ENCODE measurements at places on chromosomes 3 and 15. TPM values are rescaled to one million over a fixed set of nuclear protein-coding genes. Genes with fewer than 3 reads are reported as not detected.

The TMEM207 gene
- not detected for polyA plus RNA-seq

DNA sequence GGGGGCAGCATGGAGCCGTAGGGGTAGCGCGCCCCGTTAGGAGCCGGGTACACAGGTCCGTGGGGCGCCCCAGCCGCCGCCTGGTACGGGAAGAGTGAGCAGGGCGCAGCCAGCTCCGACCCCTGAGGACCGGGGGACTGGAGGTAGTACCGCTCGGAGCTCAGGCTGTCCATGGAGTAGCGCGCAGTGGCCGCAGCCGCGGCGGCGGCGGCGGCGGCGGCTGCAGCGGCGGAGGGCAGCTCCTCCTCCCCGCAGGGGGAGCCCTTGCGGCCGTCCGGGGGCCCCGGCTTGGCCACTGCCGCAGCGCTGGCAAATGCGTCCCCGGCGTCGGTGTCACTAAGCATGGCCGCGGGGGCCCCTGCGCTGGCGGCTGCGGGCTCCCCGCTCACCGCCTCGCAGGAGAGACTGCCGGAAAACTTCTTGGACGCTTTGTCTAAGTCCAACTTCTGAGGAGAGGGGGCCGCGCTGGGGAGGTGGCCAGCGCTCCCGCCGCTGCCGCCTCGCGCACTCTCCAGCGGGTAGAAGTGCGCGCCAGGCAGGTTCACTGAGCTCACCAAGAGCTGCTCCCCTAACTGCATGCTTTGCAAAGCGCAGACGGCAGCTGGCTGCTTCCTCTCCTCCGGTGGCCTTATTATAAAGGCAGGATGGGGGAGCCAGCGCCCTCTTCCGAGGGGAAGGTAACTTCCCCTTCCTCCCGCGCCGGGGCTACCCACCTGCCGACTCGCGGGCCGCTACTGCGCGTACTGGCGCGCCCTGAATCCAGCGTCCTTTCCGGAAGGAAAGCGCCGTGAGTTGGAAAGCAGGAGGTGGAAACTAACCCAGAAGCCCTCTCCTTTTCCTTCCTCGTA is at the start of gene EOMES:
Gene EOMES, minus strand, starts transcription at position 607 of the 848 bp plus-strand sequence. Its CDS starts 29 bp downstream, at position 578.
- no peak for DNase-seq

The TIMP4 gene
- polyA plus RNA-seq, result 1.8 TPM

- DNase-seq, result no peak
Measured at GRCh38 chr3:160780245-160780644, 24.2 kb downstream of the PPM1L start.

DNA sequence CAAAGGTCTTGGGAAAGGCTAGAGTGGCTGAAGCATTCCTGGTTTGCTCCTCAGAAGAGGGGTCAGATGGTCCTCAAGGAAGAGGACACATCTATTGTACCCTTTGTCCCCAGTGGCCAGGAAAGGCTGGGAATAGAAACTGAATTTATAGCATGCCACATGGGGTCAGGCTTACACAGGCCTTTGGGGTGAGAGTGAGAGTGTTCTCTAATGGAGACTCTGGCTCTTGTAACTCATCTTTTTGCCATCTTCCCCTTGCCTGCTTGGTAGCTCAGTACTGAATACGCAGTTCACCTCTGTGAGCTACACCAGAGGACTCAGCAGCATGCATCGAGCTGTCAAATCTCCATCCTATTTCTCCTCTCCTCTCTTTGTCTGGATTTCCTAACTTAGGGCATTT is 87.5 kb downstream of the ATP2B2 start:
- DNase-seq, result no peak

- no peak for DNase-seq
Measured at GRCh38 chr3:137165117-137165806, 207.5 kb downstream of the IL20RB start.

GRCh38 chr3:98012979-98013378 is 22.1 kb downstream of the GABRR3 start:
- DNase-seq, result no peak

The FBXO40 gene
- polyA plus RNA-seq, result not detected

DNA sequence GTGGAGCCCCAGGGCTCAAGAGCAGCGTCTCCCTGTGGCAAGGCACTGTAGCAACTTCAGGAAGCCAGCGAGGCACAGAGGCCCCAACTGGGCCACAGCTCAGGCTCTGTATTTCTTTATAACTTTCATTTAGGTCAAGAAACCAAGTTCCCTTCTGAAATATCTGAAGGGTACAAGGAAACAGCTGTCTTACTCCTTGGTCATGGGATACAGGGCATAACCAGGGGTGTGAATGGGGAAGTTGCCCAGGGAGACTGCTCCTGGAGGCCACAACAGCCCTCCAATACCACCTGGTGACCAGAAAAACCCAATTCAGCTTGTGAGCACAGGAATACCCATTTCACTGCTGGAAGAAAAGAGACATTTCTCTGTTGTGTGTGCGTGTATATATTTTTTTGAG is 13.3 kb upstream of the SPTBN5 start:
- DNase-seq, result no peak

The CPN2 gene
- polyA plus RNA-seq, result not detected

The MYNN gene
- polyA plus RNA-seq, result 10.1 TPM

GRCh38 chr15:38721568-38721945 is 156.9 kb upstream of the RASGRP1 start:
- no peak for DNase-seq

DNA sequence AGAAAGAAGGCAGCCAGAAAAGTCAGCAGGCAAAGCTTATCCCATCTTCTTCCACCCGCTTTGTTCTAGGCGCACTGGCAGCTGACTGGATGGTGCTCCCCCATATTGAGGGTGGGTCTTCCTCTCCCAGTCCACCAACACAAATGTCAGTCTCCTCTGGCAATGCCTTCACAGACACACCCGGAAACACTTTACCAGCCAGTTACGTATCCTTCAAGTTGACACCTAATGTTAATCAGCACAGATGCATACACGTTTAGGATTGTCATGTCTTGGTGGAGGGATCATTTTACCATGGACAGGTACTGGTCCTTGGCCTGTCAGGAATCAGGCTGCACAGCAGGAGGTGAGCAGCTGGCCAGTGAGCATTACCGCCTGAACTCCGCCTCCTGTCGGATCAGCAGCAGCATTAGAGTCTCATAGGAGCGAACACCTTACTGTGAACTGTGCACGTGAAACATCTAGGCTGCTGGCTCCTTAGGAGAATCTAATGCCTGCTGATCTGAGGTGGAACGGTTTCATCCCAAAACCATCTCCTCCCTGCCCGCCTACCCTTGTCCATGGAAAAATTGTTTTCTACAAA is 59.1 kb upstream of the PYDC2 start:
- no peak for DNase-seq

- DNase-seq, result peak; percentile 34
Measured at GRCh38 chr15:31396881-31397560, 70.4 kb downstream of the KLF13 start.

DNA sequence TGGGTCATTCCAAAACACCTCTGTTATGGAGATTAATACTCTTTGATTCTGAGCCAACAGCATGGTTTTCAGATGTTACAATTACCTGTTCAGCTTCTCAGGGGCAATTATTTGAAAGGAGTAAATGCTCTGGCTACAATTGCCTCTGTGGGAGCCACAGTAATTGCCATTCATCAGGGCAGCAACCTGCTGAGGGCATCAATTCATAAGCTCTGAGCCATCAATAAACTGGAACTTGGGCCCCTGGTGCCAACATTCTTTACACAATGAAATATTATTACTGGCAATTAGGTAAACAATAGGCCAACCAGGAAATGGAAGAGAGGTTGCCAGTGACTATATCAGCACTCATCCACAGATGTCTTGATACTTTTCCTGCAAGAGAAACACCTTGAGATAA is 660.8 kb downstream of the MECOM start:
- no peak for DNase-seq

DNA sequence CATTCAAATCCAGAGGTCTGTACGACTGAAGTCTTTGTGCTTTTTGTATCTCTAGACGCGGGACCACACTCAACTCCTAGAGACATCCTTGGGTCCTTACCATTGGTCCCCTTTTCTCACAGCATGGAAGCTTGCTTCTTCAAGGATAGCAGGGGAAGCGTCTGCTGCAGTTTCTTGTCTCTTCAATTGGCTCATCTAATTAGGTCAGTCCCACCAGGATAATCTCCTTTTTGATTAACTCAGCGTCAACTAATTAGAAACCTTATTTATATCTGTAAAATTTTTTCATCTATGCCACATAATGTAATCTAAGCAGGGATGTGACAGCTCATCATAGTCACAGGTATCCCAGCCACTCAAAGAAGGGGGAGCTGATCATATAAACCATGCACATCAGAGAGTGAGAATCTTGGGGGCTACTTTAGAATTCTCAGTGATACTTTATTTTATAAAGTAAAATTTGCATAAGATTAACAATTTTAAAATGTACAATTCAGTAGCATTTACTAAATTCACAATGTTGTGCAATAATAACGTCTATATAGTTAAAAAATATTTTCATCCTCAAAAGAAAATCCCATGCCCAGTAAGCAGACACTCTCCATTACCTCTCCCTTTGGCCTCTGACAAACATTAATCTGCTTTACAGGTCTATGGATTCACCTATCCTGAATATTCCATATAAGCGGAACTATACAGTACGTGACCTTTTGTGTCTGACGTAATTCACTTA is 47.5 kb upstream of the ZNF385D start:
- no peak for DNase-seq

GRCh38 chr3:63067999-63068645 is 192.9 kb upstream of the CADPS start:
- no peak for DNase-seq

GRCh38 chr3:9746330-9746729 is 3.4 kb upstream of the OGG1 start:
- DNase-seq, result no peak

DNA sequence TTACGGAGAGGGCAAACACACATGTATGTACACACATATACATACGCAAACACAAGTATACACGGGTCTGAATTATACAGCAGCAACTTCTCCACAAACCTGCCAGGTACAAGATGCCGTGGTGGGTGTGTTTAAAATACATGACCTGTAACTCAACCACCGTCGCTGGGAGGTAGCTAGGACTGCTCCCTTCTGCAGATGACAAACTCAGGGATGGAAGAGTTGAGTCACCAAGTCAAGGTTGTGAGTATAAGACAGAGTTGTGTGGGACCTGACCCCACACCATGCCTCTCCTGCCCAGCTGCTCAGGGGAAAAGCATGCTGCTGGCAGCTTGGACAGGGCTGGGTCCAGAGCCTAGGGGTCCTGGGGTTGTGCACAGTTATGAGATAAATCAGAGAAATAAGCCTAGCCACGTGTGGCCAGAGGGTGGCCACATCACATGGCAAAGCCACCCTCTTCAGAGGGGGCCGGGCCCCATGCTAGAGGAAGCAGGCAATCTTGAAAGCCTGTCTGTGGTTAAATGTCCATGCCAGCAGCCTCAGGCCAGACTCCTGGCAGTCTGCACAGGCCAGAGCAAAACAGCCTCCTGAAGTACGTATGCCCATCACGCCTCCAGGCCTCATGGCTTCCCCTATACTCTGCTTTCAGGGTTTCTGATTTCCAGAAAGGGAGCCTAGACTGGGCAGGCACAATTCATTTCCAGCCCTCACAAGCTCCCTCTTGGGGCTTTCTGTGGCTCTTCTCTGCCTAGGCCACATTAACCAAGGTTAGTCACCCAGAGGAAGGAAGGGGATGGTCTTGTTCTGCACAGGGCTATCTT is 107.7 kb upstream of the RPL32 start:
- no peak for DNase-seq

GRCh38 chr15:38894243-38894948 is 329.8 kb upstream of the RASGRP1 start:
- peak; percentile 87 for DNase-seq

DNA sequence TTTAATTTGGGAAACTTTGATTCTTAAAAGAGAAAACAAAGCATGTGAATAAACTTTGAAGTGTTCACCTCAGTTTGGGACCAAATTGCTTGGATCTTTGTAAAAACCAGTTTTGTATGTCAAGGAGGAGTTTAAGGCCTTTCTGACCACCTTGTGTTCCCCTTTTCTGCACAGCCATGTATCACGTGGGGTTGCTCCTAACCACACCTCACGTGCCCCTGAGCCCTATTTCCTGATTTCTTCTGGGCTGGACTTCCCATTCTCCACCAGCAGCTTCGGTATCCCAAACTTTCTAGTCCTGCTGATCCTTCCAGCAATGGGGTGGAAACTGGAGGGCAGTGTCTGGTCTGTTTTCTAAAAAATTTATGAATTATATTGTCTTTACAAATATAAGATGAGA is 76.4 kb upstream of the STT3B start:
- no peak for DNase-seq

The MOBP gene
- not detected for polyA plus RNA-seq

The GOLGA8G gene
- polyA plus RNA-seq, result not detected

GRCh38 chr3:101484805-101485620 is 28.0 kb downstream of the SENP7 start:
- no peak for DNase-seq

DNA sequence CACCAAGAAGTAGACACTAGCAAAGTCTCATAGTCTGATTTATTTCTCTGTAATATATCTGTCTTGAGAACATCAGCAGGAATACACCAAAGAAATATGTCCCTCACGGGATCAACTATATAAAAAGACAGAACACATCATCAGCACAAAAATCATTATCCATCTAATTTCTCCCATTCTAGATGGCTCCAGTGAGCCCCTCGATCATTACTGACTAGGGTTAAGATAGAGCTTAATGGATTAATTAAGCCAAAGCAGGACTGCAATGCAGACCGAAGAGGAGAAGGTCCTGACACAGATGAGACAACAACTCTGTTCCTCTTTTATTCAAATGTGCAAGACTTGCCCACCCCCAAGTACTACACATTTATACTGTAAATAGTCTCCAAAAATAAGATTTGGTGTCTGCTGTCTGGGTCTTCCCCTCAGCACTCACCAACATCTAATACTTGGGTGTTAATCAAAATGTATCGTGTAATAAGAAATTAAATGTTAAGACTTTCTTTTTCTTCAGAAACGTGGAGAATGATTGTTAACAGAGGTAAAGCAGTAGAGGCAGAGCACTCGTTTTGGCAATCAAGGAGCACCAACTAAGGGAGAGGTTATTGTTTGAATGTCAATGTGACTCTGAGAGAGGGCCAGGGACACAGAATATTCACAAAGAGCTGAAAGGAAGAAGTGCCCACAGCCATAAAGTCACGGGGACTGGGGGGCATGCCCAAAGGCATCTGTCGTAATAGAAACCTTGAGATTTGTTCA is 133.6 kb downstream of the TIGIT start:
- DNase-seq, result no peak

The ONECUT1 gene
- polyA plus RNA-seq, result not detected

- DNase-seq, result no peak
Measured at GRCh38 chr3:54349231-54349652, 226.9 kb downstream of the CACNA2D3 start.

GRCh38 chr15:63013052-63013808 is 29.3 kb upstream of the TPM1 start:
- DNase-seq, result no peak

- peak; percentile 100 for DNase-seq
Measured at GRCh38 chr15:39472621-39473297, 108.1 kb upstream of the THBS1 start.

- no peak for DNase-seq
Measured at GRCh38 chr3:119695480-119695879, 7.3 kb upstream of the CFAP91 start.

Measured in BJ (cell line).